ENCODE measurements at places on chromosomes 6 and 20.

- DNase-seq, result no peak
Observed at GRCh38 chr20:57593134-57593886, 26.9 kb downstream of the ZBP1 start.

- no peak for DNase-seq
Observed at GRCh38 chr20:48703511-48704219, 124.1 kb downstream of the PREX1 start.

GRCh38 chr6:166153966-166154365, 13.7 kb downstream of the TBXT start:
- DNase-seq, result no peak

GRCh38 chr6:67679566-67680296, 955.4 kb upstream of the ADGRB3 start:
- no peak for DNase-seq

- no peak for DNase-seq
Observed at GRCh38 chr6:37784585-37784967, 35.0 kb upstream of the ZFAND3 start.

GRCh38 chr6:56005426-56005825, 130.0 kb upstream of the BMP5 start:
- no peak for DNase-seq

- DNase-seq, result peak; percentile 89
Observed at GRCh38 chr20:44728801-44729443, 13.8 kb downstream of the CCN5 start.

- no peak for DNase-seq
Observed at GRCh38 chr20:2806351-2806701, 5.9 kb upstream of the CPXM1 start.

DNA sequence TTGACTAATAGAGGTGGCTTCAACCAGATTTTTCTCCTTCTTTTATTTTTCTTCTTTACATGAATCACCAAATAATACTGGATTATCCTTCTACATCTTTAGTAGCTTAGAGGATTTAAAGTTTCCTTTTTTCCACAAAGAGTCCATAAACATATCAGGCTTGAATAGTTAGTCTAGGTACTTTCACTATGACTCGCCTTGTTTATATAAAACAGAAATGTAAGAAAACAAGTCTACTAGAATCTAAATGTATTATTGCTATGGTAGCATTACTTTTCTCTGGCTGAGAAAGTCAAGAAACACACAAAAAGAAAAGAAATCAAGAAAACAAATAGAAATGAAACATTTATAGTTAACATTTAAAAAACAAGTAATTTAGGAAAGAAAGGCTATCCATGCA, 215.2 kb downstream of the PTPRK start:
- no peak for DNase-seq

DNA sequence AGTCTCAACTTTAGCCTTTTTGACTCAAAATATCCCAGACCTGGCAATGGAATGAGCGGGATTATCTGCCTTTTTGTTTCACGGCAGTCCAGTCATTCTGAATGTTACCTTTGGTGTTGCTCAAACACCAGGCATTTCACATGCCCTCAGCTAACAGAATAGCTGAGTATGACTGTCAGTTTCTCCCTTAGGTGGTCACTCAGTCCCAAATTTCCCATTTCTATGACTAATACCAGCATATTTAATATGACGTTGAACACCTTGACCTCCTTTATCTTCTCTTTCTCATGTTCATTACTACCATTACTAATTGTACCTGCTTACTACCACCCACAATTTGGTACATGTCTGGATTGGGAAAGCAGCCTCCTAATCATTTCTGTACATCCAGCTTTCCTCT, 65.2 kb downstream of the EDN1 start:
- DNase-seq, result no peak

DNA sequence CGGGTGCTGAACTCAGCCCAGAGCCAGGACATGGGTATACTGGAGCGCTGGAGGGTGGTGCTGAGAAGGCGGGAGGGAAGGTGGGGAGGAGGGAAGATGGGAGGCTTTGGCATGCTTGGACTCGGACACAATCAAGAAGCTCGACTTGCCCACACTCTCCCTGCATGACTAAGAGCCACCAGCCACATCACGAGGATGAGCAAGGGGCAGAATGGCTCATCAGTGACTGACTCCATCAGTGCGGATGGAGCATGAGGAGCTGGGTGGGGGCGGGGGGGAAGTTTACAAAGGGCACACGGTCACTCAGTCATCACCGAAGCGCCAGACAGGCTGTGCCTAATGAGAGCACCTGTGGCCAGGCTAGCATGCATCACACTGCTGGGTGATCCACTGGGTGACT, 222.8 kb downstream of the KIF16B start:
- peak; percentile 93 for DNase-seq

GRCh38 chr6:111114482-111114881, 27.2 kb downstream of the SLC16A10 start:
- no peak for DNase-seq

DNA sequence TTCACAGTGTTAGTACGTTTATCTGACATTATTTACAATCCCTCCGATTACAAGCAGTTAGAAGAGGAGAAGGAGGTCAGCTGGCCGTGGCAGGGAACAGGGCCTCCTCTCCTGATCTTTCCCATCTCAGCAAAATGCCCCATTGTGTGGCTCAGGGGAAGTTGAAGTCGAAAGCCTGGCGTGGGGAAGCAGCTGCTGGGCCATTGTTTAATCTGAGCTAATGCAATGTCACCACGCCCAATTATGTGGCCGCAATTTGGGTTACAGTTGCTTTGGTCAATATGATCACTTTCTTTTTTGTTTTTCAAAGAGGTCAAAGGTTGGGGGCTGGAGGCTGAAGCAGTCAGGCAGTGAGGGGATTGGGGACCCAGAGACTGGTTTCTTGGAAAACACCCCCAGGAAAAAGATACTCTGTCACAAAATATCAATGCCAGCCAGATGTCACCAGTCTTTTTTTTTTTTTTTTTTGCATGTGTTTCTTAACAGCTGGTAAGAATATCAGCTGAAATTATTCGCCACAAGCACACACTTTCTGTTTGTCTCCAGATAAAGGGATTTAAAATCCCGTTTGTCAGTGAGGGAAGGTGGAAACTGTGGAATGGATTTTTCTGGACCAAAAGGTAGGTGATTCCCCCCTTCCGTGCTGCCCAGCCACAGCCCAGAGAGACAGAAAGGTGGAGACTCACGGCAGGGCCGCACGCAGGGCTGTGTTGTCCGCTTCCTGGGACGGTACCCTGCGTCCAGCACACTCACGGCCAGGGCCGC, 24.6 kb downstream of the DLL1 start:
- no peak for DNase-seq

DNA sequence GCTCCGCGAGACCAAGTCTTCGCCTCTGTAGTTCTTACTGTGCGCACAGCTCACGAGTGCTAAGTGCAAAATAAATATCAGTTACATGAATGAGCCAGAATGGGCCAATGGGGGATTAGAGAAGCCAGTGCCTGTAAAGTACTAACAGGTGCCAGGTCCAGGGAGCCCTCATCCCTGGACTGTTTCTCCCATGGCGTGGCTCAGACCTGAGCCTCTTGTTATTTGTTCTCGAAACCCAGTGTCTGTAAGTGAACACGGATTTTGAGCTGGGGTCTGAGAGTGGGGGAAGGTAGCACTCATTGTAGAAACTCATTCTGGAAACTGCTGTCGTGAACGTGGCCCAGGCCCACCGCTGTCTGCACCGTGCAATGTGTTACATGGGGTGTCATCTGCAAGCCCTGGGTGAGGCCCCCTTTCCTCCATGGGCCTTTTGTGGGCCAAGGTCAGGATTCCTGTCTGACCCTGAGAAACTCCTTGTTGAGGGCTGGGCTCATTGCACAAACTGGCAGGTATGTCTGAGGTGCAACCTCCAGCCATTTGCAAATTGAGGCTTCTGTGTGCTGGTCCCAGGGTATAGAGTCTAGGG, 154.7 kb downstream of the SYCP2 start:
- DNase-seq, result no peak

DNA sequence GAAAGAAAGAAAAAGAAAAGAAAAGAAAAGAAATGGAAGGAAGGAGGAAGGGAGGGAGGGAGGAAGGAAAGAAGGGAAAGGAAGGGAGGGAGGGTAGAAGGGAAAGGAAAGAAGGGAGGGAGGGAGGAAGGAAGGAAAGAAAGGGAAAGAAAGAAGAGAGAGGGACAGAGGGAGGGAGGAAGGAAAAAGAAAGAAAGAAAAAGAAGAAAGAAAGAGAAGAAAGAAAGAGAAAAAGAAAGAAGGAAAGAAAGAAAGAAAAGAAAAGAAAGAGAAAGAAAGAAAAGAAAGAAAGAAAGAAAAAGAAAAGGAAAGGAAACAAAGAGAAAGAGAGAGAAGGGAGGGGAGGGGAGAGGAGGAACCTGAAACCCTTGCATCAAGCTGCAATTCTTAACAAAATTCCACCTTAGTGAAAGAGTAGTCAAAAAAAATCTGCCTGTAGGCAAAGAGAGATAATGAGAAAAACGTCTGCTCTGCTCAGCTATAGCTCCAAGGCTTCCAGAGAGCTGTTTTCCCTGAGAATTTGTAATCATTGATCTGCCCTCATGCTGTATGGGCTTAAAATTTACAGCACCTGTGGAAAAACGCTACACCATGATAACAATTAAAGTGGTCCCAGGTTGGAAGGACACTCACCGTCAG, 16.7 kb upstream of the MYCT1 start:
- DNase-seq, result no peak

DNA sequence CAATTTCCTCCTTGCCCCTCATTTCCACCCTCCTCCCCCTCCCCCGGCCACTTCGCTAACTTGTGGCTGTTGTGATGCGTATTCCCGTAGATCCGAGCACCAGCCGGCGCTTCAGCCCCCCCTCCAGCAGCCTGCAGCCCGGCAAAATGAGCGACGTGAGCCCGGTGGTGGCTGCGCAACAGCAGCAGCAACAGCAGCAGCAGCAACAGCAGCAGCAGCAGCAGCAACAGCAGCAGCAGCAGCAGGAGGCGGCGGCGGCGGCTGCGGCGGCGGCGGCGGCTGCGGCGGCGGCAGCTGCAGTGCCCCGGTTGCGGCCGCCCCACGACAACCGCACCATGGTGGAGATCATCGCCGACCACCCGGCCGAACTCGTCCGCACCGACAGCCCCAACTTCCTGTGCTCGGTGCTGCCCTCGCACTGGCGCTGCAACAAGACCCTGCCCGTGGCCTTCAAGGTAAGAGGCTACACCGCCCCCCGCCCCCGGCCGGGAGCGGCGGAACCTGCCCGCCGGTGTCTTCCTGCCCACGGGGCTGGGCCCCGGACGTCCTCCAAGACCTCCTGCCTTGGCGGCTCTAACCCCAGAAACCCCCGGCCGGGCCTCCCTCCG, 44.9 kb upstream of the SUPT3H start:
- DNase-seq, result peak; percentile 43

DNA sequence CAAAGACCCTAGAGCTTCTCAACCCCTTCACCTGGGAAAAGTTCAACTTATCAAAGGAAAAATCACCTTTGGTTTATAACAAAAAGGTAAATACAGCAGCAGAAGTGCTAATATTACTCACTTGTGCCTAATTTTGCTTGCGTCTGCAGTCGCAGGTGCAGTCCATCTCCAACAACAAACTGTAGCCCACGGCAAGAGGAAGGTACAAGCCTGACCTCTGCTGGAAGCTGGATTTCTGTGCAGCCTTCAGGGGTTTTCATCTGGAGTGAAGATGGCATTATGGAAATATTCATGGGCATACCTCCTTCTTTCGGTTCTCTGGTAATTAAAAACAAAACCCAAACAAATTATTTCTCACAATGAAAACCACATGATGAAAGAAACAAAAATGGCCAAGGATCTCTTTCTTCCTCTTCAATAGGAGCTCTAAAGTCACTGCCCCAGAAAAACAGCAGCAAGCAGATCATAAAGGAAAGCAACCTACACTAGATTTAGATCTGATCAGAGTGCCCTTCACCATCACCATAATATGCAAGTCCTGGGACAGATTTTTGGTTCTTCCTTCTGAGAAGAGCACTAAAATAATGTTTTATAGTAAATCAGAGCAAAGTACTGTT, 7.8 kb downstream of the UBE3D start:
- peak; percentile 17 for DNase-seq

DNA sequence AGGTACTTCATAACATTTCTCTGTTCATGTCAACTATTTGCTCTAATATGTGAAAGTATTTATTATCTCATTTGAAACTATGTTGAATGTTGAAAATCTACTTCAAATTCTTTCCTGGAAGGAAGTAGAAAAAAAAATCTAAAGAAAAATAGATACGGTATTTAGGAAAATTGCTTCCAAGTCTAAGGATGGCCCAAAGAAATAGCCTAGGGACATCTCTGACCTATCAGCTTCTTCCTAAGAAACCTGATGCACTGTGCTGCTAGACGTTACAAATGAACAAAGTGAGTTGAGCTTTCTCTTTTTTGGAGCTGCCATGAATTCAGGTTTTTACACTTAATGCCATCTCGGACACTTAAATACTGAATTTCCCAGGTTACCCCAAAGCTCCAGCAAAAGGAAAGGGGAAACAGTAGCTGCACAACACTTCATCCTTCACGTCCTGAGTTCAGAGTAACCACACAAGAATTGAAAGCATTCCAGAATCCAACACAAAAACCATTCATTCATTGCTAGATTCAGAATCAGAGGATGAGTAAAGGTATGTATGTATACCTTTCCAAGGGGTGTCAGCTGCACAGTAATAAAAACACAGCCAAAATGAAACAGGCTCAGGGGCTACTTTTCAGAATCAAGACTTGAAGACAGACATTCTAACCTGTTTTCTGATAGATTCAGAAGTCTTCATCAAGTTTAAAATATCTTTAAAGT, 7.9 kb downstream of the RMND1 start:
- no peak for DNase-seq

DNA sequence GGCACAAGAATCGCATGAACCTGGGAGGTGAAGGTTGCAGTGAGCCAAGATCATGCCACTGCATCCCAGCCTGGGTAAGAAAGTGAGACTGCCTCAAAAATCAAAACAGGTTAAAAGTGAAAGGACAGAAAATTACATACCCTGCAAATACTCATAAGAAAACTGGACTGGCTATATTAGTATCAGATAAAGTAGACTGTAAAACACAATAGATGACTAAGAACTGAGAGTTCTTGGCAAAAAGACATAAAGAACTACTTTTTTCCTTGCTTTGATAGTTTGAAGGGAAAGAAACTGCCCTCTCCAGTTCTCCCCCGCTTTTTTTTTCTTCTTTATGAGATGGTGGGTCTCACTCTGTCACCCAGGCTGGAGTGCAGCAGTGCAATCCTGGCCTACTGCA, 17.0 kb downstream of the SNX3 start:
- no peak for DNase-seq

GRCh38 chr6:139145661-139146060, 10.8 kb downstream of the HECA start:
- DNase-seq, result no peak

GRCh38 chr6:26743157-26743821, 83.7 kb upstream of the ZNF322 start:
- peak; percentile 26 for DNase-seq

- no peak for DNase-seq
Observed at GRCh38 chr20:59178983-59179595, 15.5 kb downstream of the ZNF831 start.

DNA sequence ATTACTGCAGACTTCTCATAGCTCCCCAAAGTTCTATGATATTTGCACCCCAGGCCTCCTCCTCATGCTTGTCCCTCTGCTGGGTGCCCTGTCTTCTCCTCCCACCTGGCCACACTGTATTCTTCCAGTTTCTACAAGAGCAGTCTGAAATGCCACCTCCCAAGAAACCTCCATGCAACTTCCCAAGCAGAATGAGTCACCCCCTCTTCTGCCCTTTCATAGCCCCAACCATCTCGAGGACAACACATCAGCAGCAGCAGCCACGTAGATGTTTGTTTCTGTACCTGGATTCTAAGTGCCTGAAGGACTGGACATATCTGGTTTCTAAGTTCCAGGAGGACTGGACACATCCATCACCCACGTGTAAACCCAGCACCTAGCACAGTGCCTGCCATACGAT, 6.6 kb upstream of the ULBP2 start:
- DNase-seq, result no peak

- no peak for DNase-seq
Observed at GRCh38 chr6:12911427-12911826, 194.9 kb downstream of the PHACTR1 start.

- no peak for DNase-seq
Observed at GRCh38 chr6:48961781-48962415, 501.2 kb downstream of the MMUT start.
